ENCODE measurements at places on chromosomes 11 and 22.

DNA sequence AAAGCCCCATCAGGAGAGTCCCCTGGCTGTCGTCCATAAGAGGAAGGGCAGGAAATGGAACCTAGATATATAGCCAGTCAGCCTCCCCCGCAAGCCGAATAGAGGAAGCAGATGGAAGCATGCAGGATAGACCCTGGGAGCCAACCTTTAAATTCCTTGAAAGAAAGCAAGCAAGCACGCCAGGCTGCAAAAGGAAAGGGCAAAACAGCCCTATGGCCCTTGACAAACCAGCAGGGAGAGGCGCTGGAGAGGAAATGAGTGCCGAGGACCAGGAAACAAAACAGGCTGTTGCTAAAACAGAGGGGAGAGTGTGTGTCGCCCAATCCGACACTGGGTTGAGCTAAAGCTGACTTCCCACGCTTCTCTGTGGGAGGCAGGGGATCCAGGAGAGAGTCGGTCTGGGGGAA, 203.5 kb upstream of the MTNR1B start:
- no peak for DNase-seq

DNA sequence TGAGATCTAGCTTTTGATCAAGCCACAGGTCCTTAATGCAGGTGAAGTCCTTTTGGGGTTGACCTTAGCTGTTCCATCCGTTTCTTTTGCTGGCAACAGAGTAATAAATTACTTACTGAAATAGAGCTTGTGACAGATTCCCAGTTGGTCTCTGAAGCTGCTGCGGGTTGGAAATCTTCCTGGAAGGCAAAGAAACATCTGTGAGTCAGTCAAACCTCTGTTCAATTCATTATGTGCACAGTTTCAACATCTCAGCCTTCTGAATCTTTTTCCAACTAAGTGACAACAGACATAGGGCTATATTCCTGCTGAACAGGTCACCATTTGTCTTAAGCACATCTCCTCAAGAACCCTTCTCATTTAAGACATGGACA, 88.9 kb upstream of the DDI1 start:
- no peak for DNase-seq

DNA sequence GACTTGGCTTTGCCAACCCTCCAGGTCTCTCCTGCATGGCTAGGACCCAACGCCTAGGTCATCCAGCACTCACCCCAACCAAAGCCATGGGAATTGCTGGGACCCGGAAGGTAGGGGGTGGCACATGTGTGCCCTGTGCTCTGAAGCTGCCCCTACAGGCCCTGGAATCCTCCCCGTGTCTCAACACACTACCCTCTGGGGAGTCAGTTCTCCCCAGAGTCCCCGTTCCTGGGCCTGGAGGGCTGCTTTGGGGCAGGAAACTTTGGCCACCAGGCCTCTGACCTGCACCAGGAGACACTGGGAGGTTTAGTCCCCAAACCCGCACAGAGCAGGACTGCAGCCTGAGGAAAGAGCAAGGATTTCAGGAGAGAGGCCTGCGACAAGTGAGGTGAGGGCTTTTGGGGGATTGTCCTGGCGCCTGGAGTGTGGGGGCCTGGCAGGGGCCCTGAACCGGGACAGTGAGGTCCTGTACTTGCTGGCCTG, 495 bp upstream of the IFITM1 start:
- DNase-seq = peak; percentile 38

DNA sequence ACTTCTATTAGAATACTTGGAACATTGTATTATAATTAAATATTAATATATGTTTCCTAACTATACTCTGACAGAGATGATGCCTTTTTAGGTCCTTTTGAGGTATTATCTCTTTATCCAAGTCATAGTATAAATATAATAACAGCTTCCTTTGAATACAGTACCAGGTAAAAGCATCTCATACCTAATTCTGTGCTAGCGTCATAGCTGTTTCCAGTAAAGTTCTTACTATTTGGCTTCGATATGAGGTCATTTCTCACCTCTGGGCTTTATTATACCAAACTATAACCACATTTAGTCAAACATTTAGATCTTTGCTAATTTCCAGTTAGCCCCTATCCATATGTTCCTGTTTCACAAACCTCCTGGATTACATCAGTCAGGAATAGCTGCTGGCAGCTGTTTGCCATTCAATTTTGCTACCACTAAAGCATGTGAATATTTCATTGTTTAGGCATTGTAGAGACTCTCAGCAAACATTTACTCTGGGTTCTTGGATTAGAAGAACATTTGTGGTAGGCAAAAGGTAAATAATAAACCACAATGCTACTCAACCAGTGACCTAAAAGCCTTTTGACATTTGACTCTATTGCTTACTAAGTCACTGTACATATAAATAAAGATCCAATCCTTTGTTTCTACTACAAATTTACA, 255.1 kb downstream of the TTC28 start:
- DNase-seq = no peak

DNA sequence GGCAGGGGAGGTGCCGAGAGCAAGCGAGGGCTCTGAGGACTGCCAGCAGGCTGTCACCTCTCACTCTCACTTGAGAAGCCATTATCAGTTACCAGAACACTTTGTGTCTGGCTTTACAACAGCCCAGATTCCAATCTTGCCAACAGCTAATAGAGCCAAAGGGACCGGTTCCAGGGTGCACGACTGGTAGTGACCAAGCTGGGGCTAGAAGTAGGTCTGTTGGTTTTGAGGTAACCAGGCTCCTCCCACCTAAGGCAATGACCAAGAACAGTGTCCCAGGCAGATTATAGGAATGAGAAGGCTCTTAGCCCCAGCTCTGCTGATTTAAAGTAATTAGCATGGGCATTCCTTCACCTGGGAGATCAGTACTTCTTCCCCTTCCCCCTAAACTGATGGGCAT, 7.2 kb upstream of the IL10RA start:
- DNase-seq = no peak

- DNase-seq = no peak
Measured at GRCh38 chr22:19361501-19362103, 69.9 kb downstream of the HIRA start.

DNA sequence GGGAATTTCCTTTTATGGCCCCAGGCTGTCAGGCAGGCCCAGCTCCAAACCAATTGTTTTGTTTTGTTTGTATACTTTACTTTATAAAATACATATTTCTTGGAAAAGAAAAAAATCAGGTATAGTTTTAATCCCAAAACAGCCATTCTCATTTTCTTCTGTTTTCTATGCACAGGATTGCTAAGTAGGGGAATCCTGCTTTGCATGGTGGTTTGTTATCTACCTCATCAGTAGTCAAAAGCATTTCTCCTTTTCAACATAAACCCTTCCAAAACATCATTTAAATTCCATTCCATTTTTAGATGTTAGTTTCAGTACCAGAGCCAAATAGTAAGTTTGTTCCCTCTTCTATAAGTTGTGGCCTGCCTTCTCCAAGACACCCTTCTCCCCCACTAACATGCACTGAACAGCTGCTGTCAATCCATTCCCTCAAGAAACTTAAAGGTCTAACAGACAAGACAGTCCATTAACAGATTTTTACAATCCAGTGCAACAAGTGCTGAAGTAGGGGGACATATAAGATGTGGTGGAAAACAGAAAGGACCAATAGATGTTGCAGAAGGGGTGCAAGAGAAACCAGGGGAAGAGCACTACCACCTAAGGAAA, 3.7 kb downstream of the ILK start:
- DNase-seq = no peak

- DNase-seq = no peak
Measured at GRCh38 chr11:61926235-61926634, 8.9 kb upstream of the RAB3IL1 start.

- no peak for DNase-seq
Measured at GRCh38 chr11:120151536-120151935, 13.6 kb upstream of the TRIM29 start.

GRCh38 chr11:89119426-89119825, 53.6 kb upstream of the GRM5 start:
- no peak for DNase-seq

GRCh38 chr11:1003159-1003558, 33.4 kb downstream of the MUC6 start:
- no peak for DNase-seq

GRCh38 chr11:32586576-32587190, 3.1 kb downstream of the EIF3M start:
- peak; percentile 28 for DNase-seq

DNA sequence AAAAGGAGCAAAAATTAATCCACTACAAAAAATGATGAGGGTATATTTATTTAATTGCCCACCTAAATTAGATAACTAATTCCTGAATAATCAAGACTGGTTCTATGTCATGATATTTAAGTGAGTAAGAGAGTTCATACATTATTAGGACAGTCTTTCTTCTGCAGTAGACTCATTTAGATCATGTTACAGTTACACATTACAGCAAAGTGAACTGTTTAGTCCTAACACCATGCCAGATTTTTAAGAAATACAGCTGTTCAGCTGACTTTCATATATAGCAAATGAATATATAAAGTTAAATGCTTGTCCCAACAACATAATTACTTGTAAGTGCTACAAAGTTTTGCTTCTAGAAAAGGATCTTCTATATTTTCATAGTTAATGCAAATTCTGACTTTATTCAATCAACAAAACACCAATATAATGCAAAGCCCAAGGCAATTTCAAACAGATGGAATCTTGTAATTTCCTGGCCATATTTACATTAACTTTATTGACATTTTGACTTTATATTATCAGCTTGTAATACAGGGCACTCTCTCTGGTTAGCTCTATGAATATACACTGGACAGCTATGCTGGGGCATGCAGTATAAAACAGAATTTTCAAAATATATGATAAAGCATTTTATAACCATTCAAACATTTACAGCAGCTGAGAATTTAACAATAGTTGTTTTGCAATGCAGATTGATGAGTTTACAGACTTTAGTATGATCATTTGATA, 45.7 kb upstream of the TP53AIP1 start:
- DNase-seq = no peak

DNA sequence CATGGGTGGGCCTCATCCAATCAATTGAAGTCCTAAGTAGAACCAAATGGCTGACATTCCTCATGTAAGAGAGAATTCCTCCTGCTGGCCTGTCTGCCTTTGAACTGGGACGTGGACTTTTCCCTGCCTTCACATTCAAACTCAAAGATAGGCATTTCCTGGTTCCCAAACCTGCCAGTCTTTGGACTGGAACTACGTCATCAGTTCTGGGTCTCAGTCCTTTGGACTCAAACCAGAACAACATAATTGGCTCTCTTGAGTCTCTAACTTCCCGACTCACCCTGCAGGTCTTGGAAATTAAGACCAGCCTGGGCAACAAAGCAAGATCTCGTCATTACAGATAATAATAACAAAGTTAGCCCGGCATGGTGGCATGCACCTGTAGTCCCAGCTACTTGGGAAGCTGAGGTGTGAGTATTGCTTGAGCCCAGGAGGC, 38.7 kb upstream of the NARS2 start:
- DNase-seq = no peak

DNA sequence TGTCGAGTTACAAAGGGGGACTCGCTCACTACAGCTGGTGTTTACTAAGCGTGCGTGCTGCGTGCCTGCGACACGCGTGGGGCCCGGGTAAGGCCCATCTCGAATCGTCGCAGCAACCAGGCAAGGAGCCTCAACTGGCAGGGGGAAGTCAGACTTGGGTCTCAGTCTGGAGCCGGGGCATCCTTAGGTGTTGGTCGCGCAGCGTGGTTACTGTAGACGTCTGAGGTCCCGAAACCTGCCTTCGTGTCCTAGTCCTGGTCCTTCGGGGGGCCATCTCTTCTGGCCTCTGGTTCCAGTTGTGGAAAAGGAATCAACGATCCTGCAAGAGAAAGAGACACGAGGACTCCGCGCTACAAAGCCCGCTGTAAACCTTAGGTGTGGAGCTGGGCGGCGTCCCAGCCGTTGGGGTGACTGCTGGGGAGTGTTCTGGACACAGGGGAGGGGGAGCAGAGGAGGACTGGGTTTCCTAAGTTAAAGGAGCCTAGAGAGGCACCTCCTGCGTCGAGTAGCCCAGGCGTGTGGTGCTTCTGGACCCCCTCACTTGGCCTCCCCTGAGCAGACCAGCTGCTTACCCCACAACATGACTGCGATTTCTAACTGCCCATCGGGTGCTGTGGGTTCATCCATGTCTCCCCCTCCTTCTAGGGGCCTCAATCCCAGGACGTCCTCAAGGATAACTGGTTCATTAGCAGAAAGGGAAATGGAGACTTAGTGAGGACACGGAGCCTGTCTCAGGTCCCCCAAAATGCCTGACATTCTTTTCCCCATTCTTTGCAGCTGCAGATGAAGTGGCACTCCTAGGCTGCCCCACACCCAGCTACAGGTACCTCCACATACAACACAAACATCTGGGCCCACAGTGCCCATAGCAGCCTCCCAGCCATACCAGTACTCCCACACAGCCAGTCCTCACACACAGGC, 4.9 kb upstream of the WNT11 start:
- no peak for DNase-seq

DNA sequence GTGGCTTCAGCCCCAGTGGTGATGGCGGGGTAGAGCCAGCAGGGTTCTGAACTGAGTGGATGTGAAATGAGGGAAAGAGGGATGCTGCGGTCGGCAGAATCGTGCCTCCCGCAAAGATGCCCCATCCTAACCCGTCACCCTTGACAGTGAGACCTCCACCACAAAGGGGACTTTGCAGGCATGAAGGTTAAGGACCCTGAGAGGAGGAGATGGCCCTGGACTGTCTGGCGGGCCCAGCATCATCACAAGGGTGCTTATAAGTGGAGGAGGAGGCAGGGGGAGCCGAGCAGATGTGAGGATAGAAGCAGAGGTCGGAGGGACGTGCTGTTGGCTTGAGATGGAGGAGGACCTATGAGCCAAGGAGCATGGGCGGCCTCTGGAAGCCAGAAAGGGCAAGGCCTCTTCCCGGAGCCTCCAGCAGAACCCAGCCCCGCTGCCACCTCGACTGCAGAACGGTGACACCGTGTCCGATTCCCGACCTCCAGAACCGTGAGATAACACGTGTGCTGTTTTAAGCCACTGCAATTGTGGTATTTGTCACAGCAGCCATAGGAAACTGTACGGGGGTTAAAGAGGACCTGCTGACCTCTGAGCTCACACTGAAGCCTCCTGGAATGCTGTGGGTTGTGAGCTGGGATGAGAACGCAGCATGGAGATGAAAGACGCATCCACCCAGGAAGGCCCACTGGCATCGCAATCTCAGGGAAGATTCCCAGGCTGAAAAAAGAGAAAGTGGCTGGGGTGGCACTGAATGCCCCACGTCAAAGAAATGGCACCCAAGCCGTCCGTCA, 10.9 kb downstream of the LINC01488 start:
- DNase-seq = no peak

DNA sequence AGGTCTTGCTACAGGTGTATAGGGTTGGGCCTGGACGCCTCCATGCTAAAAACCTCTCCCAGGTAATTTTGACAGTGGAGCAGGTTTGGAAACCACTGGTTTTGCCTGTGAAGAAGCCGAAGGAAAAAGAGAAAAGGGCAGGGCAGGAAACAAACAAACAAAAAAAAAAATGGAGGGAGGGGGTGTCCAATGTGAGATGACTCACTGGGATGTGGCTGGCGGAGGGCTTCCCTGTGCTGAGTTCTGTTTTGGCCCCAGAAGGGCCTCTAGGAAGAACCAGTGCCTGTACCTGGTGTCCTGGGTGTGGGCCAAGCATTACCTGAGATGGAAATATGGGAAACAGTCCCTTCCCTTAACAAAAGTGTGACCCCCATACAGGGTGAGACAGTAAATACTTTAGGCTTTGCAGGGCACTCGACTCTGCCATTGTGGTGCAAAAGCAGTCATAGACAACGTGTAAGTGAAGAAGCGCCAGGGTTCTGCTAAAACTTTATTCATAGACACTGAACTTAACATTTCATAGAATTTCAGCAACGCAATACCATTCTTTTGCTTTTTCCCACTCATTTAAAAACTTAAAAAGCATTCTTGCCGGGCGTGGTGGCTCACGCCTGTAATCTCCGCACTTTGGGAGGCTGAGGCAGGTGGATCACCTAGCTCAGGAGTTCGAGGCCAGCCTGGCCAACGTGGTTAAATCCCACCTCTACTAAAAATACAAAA, 9.5 kb upstream of the DGKZ start:
- no peak for DNase-seq

- no peak for DNase-seq
Measured at GRCh38 chr11:36719358-36720107, 121.5 kb upstream of the RAG2 start.

Measured in 8988T (cell line).